CD4-positive, alpha-beta T cell (primary cell): ENCODE measurements at places on chromosomes 7 and 10.

DNA sequence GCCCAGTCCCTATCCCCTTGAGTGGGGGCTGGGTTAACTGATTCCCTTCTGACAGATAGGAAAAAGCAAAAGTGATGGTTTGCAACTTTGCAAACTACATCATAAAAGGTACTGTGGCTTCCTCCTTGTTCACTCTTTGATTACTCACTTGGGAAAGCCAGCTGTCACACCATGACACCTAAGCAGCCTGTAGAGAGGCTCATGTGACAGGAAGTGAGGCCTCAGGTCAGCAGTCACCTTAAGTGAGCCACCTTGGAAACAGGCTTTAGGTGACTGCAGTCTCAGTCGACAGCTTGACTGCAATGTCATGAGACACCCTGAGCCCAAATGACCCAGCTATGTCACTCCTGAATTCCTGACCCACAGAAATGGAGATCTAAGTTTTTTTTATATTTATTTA, 4.3 kb upstream of the CHCHD2 start:
- no peak for DNase-seq

DNA sequence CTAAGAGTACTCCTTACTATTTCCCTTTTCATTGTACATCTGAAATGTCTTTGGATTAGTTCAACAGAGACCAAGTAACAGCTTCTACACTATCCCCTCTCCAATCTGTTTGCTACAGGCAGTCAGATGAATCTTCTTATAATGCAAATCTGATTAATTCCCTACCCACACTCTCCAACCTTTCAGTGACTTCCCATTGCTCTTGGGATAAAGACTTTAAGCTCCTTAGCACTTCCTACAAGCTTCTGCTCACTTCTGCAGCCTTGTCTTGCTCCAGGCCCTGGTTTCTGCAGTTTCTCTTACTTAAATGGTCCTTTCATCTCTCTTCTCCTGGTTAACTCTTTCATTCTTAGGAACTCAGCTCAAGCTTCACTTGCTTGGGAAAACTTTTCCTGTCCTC, 65.2 kb upstream of the FEZF1 start:
- no peak for DNase-seq

DNA sequence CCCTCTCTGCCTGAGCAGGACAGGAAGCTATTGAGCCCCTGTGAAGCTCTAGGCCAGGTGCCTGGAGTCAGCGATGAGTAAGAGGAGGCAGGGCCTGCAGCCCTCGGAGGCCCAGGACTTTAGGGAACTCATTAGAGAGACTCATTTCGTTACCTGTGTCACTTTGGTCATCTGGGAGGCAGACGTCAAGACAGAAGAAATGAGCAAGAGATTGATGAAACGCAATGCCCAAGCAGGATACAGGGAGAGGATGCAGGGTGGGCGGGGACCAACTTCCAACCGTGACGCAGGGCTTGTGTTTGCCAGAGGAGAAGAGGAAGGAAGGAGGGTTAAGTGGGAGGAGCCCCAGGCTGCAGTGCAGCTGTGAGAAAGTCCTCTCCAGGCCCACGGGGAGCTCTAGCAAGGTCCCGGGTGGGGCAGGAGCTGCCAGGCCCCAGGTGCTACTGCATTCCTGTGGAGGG, 26.4 kb upstream of the GNA12 start:
- peak; percentile 80 for DNase-seq

DNA sequence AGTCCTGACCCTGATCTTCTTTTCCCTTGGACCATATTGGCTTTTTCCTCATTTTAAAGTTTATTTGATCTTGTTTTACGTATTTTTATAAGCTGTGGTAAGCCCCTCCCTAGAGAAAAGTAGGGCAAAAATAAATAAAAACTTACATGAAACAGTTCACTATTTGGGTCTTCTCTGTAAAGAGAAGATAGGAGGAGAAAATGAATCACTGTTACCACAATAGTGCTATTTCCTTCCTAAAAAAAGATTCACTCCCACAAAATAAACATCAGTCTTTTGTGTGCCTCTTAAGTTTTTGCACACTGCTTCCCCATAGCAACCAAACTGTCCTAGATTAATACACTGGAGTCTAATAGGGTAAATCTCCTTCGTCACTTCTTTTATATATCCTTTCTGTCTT, 1.4 kb upstream of the SVIL start:
- DNase-seq = peak; percentile 73

- no peak for DNase-seq
Observed at GRCh38 chr10:79027147-79028055, 41.4 kb upstream of the ZMIZ1 start.

- no peak for DNase-seq
Observed at GRCh38 chr10:14306190-14306589, 24.5 kb downstream of the FRMD4A start.

DNA sequence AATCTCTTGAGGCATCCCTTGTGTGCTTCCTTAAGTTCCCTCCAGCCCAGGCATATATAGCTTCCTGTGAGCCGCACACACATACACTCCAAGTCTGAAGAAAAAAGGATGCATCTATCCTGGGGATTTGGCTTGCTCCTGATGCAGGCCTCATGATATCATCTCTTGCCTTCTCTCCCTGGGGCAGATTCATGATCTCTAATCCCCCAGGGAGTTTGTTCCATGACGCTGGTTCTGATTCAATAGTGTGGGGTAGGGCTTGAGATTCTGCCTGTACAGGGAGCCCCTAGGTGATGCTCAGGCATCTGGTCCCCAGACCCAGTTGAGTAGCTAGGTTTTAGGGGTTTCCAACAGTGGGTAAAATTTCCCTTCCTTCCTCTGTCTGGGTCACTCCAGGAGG, 1.5 kb downstream of the PON1 start:
- DNase-seq = no peak

- DNase-seq = no peak
Observed at GRCh38 chr7:140060243-140060630, 2.5 kb downstream of the PARP12 start.

- no peak for DNase-seq
Observed at GRCh38 chr7:98985945-98986344, 107.6 kb downstream of the TRRAP start.

DNA sequence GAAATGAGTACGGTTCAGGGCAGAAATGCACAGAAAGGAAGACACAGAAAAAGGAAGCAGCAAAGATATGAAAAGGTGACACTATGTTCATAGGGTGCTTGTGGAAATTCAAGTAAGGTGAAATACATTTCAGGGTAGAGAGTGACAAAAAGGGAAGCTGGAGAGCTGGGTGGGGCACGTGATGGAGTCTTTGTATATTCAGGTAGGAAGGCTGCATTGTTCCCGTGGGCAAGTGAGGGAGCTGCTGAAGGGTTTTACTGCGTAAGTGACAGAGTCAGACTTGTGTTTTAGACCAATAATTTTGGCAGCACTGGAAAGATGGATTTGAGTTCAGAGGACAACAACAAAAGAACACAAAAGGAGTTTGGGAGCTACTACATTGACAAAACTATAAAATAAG, 35.3 kb upstream of the ANK3 start:
- no peak for DNase-seq

DNA sequence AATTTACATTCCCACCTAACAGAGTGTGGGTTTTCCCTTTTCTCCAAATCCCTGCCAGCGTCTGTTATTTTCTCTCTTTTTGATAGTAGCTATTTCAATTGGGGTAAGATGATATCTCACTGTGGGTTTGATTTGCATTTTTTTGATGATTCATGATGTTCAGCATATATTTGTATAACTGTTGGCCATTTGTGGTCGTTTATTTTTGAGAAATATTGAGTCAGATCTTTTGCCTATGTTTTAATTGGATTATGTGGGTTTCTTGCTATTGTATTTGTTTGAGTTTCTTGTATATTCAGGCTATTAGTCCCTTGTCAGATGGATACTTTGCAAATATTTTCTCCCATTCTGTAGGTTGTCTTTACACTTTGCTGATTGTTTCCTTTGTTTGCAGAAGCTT, 193.8 kb downstream of the ABCA13 start:
- no peak for DNase-seq

GRCh38 chr10:32061440-32061839, 5.2 kb upstream of the KIF5B start:
- no peak for DNase-seq

DNA sequence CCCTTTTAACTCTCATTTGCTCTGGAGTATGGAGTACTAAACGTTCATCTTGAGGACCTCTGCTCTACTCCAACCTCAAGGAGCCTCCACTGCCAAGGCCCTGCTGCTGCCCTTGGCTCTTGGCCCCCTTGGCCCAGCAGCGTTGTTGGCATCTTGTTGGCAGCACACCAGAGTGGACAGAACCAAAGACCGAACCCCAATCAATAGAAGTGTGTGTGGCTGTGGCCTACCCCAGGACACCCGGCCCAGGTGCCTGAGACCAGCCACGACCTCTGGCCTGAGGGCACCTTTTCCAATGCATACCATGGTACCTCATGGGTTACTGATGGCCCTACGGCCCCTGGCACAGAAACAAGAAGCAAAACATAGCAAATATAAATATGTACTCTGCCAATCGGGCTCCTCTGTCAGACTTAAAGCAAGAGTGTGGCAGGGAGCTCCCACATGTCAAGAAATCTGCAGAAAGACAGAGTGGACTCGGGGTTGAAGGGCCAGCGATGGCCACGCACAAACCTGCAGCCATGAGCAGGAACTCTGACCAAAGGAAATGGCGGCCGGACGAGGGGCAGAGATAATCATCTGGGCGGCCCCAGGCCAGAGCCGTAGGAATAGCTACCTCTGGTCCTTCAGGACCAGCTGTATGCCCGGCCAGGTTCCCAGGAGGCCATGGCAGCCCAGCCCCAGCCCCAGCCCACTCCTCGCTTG, 2.9 kb downstream of the NPC1L1 start:
- no peak for DNase-seq

DNA sequence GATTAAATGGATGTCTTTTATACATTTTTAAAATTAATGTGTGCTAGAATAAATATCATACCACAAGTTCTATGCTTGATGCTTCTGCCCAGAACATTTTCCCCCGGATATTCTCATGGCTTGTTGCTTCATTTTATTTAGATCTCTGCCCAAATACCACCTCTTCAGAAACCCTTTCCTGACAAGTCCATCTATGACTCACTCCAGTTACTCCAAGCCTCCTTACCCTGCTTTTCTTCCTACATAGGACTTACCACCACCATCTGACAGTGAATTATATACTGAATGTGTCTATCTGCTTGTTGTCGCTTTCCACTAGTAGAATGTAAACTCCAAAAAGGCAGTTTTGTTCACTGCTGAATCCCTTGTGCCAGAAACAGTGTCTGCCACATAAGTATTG, 19.1 kb upstream of the ERVW-1 start:
- no peak for DNase-seq

DNA sequence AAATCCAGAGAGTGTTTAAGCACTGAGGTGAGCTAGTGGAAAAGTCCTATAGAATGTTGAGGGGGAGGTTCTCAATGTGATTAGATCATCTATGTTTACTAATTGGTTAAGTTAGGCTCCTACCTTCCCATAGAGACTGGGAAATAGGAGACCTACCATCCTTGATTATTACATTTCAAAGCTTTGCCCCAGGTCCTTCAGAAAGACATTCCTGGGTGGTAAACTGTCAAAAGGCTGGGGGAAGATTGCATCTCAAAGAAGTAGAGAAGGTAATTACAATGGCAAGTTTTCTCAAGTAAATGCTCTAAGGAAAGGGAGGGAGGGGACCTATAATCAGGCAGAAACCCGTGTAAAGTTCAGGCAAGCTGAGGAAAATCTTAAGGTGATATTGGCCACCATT, 247.8 kb upstream of the SMIM30 start:
- no peak for DNase-seq

GRCh38 chr10:119505131-119505551, 37.4 kb downstream of the RGS10 start:
- no peak for DNase-seq

DNA sequence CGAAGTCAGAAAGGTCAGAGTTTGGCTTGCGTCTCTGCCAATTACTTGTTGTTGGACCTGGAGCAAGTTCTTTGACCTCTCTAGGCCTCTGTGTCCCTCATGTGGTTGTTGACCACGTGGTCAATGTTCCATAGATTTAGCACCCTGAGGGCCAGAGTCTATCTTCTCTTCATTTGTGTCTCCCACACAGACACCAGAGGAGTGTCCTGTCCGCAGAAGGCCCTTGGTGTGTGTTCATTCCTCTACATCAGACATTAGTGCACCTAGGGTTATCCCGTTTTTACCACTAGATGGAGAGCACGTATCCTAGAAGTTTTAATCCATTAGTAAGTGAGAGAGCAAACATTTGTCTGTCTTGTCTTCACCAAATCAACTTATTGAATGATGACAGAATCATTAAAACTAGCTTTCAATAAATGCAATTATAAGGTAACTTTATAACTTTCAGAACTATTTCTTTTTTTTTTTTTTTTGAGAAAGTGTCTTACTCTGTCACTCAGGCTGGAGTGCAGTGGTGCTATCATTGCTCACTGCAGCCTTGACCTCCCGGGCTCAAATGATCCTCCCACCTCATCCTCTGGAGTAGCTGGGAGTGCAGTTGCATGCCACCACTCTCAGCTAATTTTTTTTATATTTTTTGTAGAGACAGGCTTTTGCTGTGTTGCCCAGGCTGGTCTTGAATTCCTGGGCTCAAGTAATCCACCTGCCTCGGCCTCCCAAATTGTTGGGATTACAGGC, 122.5 kb upstream of the ANKRD1 start:
- no peak for DNase-seq

DNA sequence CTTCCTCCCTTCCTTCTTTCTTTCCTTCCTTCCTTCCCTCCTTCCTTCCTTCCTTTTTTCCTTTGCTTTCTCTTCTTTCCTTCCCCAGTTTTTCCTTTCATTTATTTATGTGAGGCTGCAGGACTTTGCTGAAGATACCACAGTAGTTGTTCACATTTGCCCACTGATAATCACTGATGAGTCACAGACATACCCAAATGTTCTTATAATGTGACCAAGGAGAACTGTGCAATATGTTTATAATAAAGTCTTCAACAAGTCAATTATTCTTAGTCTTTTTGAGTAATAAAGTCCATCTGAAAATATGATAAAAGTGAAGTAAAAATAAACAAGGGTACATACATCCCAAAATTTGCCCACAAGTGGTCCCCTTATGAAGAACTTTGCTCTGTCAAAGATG, 159.7 kb downstream of the GNAI1 start:
- DNase-seq = no peak

DNA sequence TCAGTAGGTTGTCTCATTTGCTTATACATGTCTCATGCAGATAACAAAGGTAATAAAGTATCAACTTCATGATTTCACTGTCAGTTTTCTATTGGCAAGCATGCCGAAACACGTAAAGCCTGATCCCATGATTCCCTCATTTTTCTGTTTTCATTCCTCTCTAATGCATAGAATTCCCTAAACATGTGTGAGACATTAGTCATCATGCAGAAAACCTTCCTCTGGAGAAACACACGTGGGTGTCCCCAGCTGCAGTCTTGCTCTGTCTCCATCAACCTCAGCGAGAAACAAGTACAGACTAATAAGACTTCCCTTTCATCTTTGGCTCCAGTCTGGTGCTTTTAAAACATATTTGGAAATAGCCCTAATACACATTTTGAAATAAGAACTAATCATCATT, 432.7 kb upstream of the VSTM2A start:
- no peak for DNase-seq

DNA sequence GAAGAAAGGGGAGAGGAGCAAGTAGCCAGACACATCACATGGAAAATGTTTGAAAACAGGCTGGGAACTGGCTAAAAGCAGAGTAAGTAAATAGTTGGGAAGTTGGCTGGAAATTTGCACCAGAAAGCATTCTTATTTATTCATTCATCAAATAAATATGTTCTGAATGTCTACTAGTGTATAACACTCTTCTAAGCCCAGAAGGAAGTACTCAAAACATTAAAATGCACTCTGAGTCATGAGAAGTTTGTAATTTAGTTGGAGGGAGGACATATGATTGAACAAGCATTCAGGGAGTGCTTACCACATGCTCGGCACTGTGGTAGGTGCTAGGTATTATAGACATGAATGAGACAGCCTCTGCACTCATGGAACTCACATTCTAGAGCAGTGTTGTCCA, 37.0 kb upstream of the CNNM1 start:
- no peak for DNase-seq

GRCh38 chr10:86798025-86798424, 41.6 kb downstream of the BMPR1A start:
- no peak for DNase-seq
